ENCODE measurements at places on chromosomes 1 and 21.
A peak's percentile ranks its signal among the peaks of the same experiment; 100 is the strongest.

GRCh38 chr1:23376890-23377811, 7.5 kb upstream of the ZNF436 start:
- no peak for DNase-seq

DNA sequence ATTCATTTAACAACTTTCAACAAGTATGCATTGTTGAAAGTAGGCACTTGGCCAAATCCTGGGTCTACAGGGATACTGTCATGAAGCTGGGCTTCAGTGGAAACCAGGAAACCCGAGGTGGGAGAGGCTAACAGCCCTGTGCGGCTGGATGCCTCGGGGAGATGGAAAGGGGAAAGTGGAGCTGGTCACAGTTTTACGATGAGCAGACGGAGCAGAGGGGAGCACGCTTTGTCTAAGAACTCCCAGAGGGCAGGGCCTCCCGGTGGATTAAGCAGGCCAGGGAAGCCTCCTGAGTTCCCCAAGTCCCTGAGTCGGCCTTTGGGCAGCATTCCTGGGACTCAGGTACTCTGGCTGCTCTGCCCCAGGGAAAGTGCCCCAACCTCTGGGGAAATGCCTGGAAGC, 23.8 kb downstream of the STUM start:
- DNase-seq: no peak

GRCh38 chr1:198318085-198318484, 161.3 kb downstream of the NEK7 start:
- no peak for DNase-seq

DNA sequence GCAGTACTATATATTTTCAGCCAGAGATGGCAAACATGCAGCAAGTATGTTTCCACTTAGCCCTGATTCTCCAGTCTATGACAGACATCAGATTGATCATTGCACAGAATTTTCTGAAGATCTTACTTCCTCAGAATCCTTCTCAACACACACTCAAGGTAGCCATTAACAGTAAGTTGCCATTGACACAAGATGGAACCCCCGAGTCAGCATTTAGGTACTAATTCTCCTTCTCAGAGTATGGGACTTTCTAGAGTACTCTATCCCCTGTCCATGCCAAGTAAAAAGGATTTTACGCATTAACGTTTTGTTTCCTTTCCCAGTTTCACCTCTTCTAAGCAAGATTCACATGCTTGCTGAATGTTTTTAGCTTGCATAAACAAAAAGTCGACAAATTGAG, 63.5 kb downstream of the SGIP1 start:
- DNase-seq: no peak

- DNase-seq: no peak
Measured at GRCh38 chr1:91924146-91924545, 25.1 kb upstream of the BRDT start.

GRCh38 chr1:204171751-204172178, 5.6 kb upstream of the REN start:
- DNase-seq: no peak

DNA sequence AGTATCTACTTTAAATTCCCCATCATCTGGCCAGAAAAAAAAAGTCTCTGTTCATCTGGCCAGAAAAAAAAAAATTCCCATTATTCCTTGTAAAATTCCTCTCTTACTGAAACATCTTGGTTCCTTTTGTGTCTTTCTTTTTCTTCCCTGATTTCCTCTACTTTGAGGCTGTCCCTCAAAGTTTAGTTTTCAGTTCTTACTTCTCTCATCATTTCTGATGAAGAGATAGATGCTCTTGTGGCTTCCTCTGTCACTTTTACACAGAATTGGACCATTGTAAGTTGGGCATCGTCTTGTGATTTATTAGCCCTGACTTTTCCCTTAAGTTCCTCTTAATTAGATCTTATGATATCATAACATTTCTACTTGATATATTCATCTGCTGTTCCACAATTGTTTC, 6.5 kb downstream of the SOAT1 start:
- DNase-seq: no peak

DNA sequence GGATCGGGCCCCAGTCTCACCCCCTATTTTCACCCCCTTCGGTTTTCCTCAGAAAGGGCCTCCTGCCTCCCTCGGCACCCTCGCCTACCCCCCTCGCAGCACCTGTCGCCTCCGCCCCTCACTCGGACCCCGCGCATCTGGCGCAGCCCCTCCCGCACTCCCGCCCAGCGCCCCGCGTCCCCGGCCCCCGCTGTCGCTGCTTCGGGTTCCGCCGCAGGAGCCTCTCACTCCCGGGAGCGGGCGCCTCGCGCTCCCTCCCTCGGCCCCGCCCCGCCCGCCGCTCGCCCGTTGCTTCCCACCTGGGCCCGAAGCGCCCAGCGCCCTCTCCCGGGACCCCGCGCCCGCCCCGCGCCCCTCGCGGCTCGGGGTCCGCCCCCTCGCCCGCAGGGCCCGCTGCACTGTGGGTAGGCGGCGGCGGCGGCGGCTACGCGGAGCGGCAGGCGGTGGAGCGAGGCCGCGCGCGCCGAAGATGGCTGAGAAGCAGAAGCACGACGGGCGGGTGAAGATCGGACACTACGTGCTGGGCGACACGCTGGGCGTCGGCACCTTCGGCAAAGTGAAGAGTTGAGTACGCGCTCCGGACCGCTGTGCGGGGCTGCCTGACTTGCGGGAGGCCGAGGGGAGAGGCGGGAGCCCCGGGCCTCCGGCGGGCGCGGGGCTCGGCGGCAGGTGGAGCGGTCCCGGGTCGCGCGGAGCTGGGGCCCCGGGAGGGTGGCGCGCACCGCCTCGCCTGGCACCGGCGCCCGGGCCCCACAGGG, at the start of gene PRKAA2:
Gene PRKAA2 (plus strand): TSS at position 396 of the 758 bp plus-strand sequence. CDS start 74 bp downstream, at position 470.
- no peak for DNase-seq

- no peak for DNase-seq
Measured at GRCh38 chr1:110310300-110310699, 28.9 kb upstream of the RBM15 start.

- DNase-seq: no peak
Measured at GRCh38 chr1:20069874-20070273, at the start of gene PLA2G5. TSS of gene PLA2G5 (plus strand) at chr1:20070194. CDS start at chr1:20084831, 14,637 bp downstream.

DNA sequence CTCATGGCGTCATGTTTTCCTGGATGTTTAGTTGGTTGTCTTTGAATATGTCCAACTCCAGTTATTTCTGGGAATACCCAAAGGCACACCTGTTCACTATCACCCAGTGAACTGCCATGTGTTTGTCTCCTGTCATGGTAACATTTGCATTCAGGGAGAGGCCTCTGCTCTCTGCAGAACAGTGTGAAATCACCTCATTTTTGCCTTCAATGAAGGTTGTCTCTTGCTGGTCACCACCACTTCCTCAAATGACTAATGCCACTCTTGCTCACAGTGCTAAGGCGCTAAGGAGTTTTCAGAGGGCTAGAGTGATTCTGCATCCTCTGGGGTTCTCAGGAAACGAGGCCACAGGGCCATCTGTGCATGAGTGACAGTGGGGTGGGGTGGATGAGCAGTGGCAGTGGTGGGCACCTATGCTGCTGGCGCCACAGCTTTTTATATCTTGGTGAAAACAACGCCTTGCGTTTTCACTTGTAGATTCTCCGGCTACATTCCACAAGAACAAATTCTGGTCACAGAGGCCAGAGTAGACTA, 60.0 kb upstream of the ATP5PO start:
- peak; percentile 31 for DNase-seq

GRCh38 chr21:43190951-43191350, 22.1 kb downstream of the CRYAA start:
- DNase-seq: no peak

DNA sequence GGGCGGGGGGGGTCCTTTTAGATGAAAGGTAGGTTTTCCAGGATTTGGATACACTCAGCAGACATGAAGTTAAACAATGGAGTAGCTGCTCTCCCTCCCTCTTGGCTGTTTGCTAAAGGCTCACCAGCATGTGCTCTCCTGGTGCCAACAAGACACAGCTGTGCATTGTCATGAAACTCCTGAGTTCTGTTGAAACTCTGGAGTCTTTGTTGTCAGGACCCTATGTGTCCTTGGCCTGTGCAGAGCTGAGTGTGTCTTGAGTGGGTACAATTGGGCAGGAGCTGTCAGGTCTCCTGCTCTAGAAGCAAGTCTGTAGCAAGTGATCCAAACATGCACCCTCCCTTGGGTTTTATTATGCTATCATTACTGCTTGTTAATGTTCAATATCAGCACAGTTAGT, 12.7 kb downstream of the TBX19 start:
- no peak for DNase-seq

DNA sequence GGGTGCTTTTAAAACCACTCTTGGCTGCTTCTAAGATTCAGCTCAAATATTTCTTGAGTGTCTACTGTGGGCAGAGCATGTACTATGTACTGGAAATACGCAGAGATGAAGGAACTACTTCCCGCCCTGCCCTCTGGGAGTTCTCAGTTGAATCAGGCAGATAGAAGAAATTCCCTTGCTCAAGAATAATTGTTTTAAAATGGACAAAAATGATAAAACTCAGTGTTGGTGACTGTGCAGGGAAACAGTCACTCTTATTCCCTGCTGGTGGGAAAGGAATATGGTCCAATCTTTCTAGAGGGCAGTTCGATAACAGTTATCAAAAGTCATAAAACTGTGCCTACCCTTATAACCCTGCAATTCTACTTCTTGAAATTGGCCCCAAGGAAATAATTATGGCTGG, 16.9 kb upstream of the GRHL3 start:
- no peak for DNase-seq

GRCh38 chr1:226735576-226735975, 3.5 kb downstream of the ITPKB start:
- no peak for DNase-seq

DNA sequence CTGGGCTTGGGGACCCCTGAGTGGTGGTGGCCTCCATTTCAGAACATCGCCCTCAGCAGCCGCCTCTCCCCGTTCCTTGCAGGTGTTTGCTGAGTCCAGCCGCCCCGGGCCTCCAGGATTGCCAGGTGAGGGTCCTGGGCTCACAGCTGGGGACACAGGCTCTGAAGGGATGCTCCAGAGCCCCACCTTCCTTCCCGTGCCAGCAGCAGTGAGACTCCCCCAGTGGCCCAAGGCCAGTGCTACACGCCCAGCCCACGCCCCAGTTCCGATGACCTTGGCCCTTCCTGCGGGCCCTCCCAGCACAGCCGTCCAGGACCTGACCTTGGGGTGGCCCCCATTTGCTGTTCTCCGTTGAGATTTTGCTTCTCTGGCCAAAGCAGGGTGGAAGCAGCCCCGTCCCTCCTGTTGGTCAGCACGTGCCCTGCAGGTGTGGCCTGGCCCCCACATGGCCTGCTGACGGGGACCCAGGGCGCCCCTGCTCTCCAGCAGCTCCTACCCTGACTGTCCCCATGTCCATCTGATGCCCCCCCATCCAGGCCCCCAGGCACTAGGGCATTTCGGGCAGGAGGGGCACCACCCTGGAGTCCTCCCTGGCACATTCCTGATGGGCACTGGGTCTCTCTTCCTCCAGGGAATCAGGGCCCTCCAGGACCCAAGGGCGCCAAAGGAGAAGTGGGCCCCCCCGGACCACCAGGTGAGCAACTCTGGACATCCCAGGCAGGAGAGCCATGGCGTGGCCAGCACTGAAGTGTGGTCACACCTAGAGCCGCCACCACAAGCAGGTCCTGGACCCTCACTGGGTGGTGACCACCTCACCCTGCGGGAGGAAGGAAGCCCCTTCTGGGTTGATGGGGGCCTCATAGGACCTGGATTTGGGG, 45.0 kb downstream of the SLC19A1 start:
- no peak for DNase-seq

- peak; percentile 31 for DNase-seq
Measured at GRCh38 chr1:149885339-149886120, 13.8 kb upstream of the BOLA1 start.

- DNase-seq: no peak
Measured at GRCh38 chr1:223828162-223828848, 17.4 kb downstream of the TP53BP2 start.

DNA sequence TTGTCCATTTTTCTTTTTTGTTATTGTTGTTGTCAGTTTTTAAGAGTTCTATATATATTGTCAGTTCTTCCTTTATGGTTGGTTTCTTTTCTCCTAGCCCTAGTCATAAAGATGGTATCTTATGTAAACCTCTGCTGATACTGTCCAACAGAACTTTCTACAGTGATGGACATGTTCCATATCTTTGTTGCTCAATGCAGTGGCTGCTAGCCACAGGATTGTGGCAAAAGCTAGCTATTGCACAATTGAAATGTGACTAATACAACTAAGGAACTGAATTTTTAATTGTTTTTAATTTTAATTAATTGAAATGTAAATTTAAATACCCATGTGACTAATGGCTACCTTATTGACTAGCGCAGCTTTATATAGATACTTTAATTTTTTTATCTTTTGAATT, 411.8 kb upstream of the PTBP2 start:
- DNase-seq: no peak

- no peak for DNase-seq
Measured at GRCh38 chr1:62159940-62160348, 34.7 kb upstream of the L1TD1 start.

DNA sequence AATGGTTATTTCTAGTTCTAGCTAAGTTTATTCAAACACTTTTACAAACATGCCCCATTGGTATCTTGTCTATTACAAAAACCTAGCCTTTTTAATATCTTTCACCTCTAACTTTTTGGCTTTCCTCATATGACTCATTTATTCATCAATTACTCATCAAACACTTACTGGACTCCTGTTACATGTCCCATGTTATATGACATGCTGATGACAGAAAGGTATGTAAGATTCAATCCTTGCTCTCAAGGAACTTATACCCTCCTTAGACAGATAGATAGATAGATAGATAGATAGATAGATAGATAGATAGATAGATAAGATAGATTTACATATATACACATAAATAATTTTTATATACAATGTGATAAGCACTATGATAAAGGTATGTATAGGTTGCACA, 33.9 kb upstream of the INSL5 start:
- no peak for DNase-seq

DNA sequence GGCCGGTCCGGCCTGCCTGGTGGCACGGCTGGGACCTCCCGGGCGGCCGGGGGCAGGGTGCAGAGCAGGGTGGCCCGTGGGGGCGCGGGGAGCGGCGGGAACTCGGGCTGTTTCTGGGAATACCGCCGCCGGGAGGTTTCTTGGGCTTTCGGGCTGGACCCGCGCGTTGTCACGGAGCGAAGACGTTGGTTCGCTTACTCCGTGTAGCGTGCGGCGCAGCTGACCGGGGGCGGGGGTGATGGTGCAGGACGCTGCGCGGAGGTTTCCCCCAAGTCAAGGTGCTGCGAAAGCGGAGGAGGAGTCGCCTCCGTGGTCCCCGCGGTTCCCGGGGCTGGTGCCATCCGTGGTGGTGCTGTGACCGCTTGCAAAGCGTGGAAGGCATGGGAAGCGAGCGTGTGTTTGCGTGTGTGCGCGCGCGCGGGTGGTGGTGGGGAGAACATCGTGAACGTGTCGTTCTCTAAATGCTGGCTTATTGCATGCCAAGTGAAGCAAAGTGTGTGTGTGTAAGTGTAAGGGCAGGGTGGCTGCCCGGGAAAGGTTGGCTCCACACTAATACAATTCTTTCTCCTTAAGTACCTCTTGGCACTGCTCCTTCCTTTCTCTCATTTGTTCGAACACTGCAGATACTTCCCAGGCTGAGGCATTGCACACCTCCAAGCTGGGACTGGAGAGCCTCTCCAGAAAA, 1.1 kb downstream of the RYR2 start:
- DNase-seq: no peak

Measured in stimulated activated CD4-positive, alpha-beta T cell treated with anti-CD3 and anti-CD28 coated beads, TNF-alpha, amount 100 ng/mL, for 4 hours (primary cell).